ENCODE measurements at places on chromosomes 5 and 9. TPM values are rescaled to one million over a fixed set of nuclear protein-coding genes. Genes with fewer than 3 reads are reported as not detected.

DNA sequence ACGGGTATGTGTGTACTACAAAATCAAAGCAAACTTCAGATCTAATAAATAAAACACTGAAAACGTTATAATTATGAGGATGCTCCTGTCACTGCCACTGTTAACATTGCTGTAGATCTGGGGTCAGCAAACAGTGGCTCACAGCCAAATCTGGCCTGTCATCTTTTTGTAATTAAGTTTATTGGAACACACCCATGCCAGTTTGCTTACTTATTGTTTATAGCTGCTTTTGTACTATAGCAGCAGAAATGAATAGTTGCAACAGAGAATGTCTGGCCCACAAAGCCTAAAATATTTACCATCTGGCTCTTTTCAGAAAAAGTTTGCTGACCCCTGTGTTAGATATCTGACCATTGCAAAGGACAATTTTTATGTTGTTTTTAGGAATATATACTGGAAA, 32.1 kb downstream of the PRRC1 start:
- DNase-seq: no peak

GRCh38 chr9:32171339-32171738, 213.1 kb upstream of the ACO1 start:
- no peak for DNase-seq

DNA sequence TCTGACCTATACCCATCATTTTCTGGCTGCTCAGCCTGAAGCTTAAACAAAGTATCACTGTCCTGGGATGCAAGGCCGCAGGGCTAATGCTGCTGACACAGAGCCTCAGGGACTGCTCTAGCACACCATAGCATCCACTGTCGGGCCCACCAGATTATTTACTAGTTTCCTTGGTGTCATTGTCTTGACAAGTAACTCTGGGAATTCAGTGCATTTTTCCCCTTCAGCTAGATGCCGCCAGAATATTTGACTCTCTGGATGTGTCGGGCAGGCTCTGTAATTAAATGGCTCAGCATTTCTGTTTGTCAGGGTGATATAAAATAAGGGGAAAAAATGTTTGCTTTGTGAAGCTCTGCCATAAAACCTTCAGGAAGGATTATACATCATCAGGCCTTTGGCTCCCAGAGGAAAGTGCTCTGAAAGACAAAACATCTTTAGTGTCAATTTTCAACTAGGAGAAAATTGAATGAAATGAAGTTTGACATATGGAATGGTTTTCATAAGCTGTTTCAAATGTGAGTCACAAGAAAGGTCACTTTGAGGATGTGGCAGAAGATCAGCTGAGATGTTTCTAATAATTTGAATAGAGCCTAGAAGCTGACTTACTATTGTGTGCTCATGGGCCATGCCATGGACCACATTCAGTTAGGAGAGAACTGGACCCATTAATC, 350.1 kb downstream of the TMEM232 start:
- DNase-seq: peak; percentile 75

DNA sequence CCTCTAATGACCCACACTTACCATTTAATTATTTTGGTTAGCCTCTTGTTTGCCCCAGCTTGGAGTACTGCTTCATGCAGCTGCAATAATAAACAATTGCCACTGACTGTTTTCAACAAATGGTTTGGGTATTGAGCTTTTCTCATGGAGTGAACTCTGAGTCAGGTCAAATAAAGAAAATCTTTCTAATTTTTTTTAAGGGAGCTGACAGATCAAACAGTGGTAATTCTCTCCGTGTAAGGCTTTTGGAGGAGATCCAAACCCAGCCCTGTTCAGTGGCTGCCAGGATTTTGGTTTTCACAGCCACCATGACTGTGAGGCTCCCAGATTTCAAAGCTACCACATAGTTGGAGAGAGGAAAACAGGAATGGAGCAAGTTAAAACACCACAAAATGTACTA, 110.7 kb upstream of the EFNA5 start:
- peak; percentile 67 for DNase-seq

- DNase-seq: peak; percentile 70
Measured at GRCh38 chr5:134088291-134088690, 26.2 kb upstream of the TCF7 start.

DNA sequence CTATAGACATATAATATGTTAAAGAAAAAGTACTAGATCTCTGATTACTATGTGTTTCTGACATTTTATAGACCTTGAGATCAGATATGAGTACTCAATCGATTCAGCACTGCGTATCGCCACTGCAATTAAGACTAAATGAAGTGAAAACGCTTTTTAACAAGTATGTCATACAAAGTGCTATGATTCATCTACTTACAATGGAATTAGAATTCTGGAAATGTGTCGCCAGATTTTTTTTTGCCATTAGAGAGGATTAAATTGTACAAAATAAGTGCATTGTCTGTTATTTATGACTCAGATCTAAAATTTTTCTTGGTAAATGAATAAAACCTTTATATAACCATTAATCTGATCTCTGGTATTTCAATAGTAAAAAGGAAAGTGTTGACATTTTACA, 20.0 kb upstream of the AGGF1 start:
- DNase-seq: peak; percentile 26

- DNase-seq: peak; percentile 39
Measured at GRCh38 chr5:120550358-120550757, 86.3 kb downstream of the PRR16 start.

Gene PROB1
- total RNA-seq: 0.60 TPM

Gene THG1L
- total RNA-seq: 9.7 TPM

DNA sequence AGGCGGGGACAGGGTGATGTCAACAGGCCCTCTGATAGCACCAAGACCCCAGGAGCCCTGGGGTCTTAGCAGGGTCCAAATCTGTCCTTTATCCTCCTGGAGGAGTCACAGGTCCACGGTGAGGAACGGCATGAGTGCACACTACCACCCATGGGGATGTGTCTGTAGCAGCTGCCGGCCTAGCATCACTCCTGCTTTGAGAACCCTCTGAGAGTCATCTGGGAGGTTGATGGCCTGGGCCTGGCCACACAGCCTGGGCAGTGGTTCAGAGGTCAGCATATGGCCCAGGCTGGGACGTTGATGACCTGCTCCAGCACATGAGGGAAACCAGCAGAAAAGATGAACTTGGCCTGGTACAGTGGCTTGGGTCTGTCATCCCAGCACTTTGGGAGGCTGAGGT, 1.8 kb upstream of the GFPT2 start:
- DNase-seq: no peak

DNA sequence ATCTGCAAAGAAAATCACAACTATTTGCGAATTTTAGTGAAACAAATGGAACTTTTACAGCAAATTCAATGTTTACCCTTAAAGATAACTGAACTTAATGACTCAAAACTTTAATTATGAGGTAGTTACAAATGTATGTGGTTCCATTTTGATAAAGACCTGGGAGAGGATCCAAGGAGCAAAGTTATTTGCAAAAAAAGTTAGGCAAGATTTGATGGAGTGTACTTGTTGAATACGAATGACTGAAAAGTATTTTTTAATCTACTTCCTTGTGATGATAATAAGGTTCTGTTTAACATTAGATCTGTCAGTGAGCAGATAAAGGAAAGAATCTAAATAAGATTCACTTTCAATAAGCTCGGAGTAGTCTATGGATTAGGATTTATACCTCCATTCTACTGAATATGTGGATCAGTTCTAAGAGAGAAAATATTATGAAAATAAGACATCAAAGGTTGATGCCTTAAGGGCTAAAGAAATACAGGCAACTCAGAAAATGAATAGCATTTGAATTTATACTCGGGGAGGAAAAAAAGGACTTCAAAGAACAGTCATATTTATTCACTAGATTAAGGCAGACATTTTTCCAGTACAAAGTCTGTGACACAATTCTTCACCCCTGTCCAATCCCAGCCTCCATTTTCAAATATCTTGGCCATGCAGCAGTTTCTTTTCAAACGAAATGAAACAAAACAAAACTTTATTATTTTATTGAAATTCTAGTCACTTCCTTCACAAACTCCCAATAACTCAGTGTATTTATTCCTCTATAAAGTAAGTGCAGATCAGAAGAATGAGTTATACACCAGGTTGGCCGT, 199.8 kb downstream of the PDE4D start:
- peak; percentile 39 for DNase-seq

DNA sequence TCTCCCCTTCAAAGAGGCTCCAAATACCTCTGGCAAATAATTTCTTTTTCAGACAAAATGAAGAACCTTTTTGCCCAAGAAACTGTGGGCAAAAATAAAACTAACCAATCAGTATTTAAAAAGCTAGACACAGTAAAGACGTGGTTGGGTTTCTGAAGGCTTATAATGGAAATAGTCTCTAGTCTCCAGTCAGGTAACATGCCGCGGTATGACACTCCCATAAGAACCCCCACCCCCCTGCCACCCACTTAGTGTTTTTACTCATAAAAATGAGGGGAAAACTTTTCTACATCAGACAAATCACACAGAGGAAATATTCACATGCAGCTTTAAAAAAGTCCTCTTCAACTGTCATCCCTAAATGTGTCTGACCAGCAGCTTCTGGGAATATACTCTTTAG, 105.3 kb downstream of the THBS4 start:
- DNase-seq: no peak
